ENCODE measurements at places on chromosomes 12 and 14.

GRCh38 chr12:52199294-52199919 lies 7.6 kb upstream of the KRT80 start:
- no peak for DNase-seq

DNA sequence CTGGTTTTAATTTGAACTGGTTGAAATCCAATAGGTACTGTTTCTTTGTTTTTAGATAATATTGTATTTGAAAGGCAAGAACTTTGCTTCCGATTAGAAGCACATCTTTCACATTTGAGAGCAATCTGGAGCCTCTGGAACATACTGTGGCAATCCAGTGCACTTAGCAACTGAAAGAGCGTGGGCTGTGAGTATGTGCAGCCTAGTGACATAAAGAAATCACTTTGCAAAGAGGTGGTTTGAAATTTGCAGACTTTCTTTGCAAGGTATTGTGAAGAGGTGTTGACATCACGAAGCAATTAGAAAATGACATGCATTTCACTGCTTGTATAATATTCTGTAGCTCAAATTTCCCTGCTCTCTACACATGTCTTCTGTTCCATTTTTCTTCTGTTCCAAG lies 23.5 kb upstream of the CFAP54 start:
- DNase-seq: no peak

DNA sequence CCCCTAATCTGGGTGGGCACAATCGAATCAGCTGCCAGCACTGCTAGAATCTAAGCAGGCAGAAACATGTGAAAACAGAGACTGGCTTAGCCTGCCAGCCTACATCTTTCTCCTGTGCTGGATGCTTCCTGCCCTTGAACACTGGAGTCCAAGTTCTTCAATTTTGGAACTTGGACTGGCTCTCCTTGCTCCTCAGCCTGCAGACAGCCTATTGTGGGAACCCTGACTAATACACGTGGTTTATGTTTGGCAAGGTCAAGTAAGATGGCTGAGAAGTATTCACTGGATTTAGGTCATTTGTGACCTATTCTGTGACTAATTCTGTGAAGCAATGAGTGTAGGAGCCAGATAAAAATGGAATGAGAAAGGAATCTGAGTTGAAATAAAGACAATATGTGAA lies 11.0 kb downstream of the GPR135 start:
- DNase-seq: peak; percentile 96

DNA sequence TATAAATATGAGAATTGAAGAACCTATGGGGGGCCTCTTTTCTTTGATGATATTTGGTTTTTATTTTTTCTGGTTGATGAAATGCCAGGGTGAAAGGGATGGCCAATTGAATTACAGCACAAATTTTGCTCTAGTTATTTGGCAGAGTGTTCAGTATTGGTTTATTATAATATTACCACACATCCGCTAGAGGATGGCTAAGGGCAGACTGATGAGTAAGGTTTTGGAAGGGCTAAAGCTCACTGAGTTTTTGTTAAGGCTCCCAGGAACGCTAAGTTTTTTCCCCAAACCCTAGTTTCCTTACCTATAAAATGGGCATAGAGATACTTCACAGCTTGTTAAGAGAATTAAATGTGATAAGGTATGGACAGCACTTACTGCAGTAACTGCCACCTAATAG lies 34.3 kb upstream of the LRRC10 start:
- DNase-seq: peak; percentile 38

DNA sequence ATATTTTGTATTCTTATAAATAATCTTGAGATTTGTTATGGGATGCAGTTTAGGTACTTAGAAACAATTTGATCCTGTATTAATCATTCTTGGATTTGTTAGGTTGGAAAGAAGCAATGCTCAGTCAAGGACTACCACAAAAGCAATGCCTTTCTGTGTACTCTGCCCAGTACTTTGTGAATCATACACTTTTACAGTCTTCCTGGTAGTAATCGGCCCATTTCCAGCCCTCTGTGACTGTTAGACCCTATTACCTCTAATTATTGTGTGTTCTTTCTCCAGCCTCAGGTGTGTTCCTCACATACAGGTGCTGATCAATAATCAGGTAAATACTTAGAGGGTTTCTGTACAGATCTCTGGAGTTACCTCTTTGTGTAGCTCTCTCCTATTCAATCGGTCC lies 609.0 kb downstream of the KCNH5 start:
- DNase-seq: no peak

GRCh38 chr12:116999066-116999465 lies 88.3 kb downstream of the FBXW8 start:
- no peak for DNase-seq

GRCh38 chr12:46468160-46468559 lies 95.6 kb upstream of the SLC38A2 start:
- peak; percentile 65 for DNase-seq

Measured in iris pigment epithelial cell (primary cell).